Epithelial cell of esophagus (primary cell): ENCODE measurements at places on chromosomes 1 and 21.

- no peak for DNase-seq
Measured at GRCh38 chr21:20443558-20444155, 554.6 kb upstream of the NCAM2 start.

DNA sequence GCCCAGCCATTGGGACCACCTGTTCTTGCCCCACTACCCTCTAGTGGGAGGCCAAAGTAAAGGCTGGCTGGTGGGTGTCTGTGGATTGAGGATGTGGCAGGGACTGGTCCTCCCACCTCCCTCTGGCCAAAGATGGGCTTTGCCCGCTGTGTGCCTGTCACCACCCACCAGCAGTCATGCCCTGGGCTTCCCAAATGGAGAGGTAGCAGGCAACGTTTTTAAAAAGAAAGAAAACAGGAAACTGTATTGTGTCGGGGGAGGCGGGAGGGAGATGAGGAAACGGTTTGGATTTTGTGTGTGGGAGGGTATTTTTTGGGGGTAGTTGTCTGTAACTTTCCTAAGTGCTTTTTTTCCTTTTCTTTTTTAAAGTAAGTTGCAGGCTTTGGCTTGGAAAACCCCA, 30.1 kb downstream of the SZRD1 start:
- no peak for DNase-seq

DNA sequence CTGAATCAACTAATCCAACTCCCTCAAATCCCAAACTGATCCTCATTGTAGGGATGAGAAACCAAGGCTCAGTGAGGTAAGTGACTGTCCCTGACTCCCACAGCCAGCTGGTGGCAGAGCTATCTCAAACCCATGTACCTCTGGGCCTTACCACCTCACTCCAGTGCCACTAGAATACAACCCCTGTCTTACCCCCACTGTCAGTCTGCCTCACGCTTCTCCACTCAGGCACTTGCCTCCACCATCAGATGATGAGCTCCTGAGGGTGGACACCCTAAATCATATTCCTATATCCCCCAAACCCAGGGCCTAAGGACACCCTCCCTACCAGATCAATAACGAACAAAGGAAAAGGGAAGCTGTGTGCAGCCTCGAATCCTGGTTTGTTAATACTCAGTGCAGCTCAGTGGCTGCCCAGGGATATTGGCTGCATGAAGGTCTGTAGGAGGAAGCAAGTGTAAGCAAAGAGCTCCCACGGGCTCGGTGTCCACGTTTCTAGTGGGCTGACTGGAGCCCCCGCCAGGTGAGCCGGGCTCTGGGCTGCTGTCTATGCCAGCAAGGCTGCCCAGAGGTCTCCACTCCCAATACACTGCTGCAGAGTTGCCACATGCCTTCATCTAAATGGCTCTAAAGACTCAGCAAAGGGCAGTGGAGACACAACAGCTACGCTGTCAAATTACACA, 533.4 kb downstream of the MATN1 start:
- no peak for DNase-seq

- no peak for DNase-seq
Measured at GRCh38 chr1:182725259-182726255, 41.2 kb upstream of the RGS8 start.

DNA sequence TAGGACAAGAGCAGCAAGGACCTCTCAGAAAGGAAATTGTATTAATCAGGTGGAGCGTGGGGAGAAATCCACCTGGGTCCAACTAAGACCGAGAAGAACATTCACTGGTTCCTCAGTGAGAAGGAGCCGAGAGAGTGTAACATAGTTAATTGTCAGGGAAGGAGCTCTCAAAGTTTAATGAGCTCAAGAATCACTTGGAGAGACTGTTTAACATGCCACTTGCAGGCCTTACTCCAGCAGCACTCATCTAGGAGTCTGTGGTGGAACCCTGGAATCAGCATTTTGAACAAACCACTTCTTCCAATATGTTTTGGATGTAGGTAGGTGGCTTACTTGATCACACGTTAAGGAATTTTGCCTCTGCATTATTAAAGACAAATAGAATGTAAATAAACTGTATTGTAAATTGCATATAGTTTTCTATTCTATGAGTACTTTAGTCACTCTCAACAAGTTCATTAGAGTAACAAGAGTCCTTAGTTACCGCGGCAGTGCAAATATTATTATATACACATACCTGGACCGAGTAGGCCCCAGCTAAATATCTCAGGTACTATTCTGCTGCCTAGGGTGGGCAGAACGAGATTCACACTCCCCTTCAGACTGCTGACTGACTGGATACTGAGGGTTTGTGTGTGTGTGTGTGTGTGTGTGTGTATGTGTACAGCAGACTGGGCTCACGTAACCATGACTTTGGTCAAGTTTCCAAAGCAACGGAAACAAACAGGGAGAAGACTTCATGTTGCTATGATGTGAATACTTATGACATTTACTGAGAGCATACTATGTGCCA, 203.2 kb upstream of the USP24 start:
- no peak for DNase-seq

GRCh38 chr1:33122483-33123178, 41.7 kb downstream of the AZIN2 start:
- DNase-seq: no peak

DNA sequence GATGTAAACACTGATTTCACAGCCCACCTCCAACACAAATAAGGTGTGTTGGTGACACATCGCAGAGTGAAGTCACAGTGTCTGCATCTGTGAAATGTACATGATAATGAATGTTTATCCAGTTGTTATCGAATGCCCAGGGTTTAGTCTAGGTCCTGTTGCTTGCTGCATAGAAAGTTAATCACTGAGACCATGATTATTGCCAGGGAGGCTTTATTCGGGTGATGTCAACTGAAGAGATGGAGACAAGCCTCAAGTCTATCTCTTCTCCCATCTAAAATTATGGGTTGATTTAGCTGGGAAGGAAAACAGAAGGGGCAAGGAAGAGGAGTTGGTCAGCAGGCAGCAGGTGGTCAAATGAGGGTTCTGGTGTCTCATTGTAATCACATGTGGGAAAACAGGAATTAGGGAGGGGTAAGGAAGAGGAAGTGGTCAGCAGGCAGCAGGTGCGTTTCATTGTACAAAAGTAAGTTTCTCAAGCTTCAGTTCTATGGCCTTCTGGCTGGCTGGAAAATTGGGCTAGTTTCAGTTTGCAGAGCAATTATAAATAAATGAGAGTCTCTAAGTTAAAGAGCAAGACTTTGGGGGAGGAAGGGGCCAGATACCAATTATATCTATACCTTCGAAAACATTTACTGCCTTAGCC, 146.3 kb upstream of the DNAH14 start:
- no peak for DNase-seq

- peak; percentile 71 for DNase-seq
Measured at GRCh38 chr21:46325073-46325912, 1.3 kb downstream of the PCNT start.

DNA sequence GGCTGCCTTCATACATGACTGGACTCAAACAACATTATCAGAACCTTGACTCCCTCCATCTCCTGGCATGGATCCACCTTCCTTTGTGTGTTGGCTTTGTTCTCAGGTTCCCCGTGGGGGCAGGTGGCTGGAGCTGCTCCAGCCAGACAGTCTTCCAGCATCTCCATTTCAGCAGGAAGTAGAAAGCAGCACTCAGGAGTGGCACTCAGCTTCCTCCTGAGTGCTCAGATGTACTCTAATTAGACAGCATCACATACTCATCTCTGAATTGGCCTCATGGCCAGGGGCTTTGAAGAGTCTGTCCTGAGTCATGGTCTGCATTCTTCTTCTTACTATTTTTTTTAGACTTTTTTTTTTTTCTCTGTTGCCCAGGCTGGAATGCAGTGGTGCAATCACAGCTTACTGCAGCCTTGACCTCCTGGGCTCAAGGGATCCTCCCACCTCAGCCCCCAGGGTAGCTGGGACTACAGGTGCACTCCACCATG, 27.9 kb downstream of the OVAAL start:
- peak; percentile 91 for DNase-seq

GRCh38 chr21:39441502-39442475, 3.8 kb downstream of the LCA5L start:
- DNase-seq: peak; percentile 63

DNA sequence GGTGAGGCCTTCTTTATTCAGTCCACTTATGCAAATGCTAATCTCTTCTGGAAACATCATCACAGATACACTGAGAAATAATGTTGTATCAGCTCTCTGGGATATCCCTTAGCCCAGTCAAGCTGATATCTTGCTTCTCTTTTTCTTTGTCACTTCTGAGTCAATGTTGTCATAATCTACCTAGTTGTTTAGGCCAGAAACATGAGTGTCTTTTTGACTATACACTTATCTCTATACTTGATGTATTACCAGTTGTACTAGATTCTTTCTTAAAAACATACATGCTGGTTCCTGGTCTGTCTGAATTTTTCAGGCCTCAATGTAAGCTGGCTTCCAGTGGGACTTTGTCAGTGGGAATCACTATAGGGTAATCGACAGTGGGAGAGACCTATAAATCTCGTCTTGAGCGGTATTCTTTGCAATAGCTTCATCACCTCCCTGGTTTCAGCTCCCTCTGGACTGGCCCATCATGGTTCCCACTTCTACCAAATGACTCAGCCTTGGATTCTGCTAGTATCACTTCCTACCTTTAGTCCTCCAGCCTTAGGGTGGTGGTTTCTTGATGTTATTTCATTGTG, 135.2 kb upstream of the CYYR1 start:
- peak; percentile 23 for DNase-seq

GRCh38 chr1:55987491-55988249, 591.7 kb downstream of the PLPP3 start:
- no peak for DNase-seq

DNA sequence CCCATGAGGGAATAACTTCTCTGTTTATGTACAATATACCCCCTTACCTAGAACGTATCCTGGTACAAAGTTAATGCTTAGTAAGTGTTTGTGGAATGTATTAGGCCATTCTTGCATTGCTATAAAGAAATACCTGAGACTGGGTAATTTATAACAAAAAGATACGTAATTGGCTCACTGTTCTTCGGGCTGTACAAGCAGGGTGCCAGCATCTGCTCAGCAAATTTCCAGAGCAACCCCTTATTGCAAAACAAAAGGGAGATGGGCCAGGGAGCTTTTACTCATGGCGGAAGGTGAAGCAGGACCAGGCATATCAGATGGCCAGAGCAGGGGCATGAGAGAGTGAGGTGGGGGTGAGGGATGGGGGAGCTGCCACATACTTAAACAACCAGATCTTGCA, 123.4 kb upstream of the C8B start:
- DNase-seq: no peak

DNA sequence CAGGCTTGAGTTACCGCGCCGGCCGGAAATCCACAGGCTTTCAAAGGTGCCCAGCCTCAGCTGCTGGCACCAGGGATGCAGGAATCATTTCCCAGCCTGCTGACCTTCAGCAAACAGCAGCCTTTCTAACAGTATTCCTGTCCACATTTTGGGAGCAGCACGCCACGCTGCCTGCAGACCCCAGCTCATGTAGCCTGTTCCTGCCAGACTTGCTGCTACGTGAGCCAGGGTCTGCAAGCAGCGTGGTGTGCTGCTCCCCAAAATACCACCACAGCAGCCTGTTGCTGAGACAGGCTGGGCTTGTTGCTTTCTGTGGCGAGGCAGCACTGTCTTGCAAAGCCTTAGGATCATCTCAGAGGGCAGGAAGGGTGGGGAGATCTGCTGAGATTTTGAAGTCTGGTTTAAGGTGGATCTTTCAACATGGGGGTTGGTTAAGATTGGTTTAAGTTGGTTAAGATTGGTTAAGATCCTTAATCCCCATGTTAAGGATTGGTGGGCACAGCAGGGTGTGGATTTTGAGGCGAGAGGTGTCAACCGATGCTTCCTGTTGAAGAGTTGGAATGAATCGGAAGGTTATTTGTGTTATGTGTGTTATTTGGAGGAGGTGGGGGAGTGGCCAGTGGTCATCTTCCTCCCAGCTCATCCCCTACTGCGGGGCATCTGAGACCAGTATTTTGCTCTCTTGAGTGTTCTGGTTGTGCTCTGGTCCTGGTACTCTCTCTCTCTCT, 12.9 kb downstream of the FAAH start:
- no peak for DNase-seq

- DNase-seq: no peak
Measured at GRCh38 chr1:29633771-29634170, 397.4 kb downstream of the PTPRU start.

DNA sequence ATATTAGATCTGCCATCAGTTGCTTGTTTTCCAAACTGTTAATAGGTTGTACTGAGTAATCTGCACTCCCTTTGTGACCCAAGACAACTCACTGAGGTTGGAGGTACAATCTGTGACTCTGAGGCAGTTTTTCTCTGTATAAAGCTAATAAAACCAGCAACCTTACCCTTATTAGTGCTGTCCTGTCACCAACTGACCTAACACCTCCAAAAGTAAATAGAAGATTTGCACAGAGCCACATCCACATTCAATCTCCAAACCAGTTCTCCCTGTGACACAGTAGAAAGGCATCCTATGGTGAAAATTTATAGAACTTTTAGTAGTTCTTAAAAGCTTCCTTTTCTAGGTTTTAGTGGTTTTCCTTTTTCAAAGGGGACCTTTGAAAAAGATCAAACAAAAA, 140.4 kb upstream of the ADGRL2 start:
- peak; percentile 28 for DNase-seq

DNA sequence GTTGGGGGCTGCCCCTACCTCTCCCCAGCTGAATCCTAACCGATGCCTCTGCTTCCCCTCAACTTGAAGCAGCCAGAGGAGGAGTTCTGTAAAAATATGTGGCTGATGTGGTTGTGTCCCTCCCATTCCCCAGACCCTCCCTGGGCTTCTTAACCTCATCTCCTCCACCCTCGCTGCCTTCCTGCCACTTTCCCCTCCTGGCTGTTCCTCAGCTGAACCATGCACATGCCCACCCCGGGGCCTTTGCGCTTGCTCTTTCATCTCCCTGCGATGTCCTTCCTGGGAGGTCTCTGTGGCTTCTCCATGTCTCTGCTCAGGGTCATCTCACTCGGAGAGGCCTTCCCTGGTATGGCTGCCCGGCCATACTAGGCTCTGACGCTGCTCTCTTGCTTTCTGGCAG, 8.9 kb downstream of the MIIP start:
- DNase-seq: no peak

- no peak for DNase-seq
Measured at GRCh38 chr1:20727746-20728316, 4.7 kb downstream of the SH2D5 start.

DNA sequence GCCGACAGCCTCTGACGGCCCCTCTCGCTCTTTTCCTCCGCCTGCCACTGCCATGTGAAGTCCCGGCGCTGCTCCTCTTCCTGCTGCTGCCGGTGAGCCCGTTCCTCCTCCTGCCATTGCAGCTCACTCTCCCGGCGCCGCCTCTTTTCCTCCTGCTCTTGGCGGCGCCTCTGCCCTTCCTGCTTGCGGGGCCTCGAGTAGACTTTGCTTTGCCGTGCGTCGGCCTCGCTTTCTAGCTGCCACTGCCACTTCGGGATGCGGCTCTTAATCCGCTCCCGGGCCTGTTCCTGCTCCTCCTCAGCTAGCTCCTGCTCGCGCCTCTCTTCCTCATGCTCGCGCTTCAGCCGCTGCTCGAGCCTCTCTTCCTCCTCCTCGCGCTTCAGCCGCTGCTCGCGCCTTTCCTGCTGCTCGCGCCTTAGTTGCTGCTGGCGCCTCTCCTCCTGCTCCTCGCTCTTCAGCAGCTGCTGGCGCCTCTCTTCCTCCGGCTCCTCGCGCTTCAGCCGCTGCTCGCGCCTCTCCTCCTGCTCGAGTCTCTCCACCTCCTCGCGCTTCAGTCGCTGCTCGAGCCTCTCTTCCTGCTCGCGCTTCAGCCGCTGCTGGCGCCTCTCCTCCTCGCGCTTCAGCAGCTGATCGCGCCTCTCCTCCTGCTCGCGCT, 4.3 kb downstream of the TCHH start:
- peak; percentile 67 for DNase-seq
